ENCODE measurements at places on chromosomes 1 and 21.
A peak's percentile ranks its signal among the peaks of the same experiment; 100 is the strongest.

DNA sequence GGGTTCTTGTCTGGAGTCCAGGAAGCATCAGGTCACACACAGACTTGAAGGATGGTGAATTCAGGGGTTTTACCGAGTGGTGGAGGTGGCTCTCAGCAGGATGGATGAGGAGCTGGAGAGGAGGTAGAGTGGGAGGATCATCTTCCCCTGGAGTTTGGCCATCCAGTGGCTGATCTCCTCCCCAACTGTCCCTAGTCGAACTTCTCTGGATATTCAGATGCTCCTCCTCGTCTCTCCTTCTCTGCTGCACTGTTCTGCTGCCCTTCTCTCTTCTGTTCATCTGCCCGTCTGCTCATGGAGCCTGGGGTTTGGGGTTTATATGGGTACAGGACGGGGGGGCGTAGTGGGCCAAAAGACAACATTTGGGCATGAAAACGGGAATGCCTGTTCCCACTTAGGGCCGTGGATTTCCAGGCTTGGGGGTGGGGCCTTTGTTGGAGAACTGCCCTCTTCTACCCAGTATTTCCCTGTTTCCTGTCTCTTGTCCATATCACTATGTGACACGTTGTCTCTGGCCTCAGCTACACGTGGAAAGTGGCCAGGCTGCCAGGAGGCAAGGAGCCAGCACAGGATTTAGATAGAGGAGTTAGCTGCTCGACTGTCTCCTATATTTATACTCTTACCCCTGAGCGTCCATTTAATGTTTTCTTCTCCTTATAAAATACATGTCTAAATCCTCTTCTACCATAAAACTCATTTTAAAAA is 76.7 kb downstream of the SIPA1L2 start:
- no peak for DNase-seq

DNA sequence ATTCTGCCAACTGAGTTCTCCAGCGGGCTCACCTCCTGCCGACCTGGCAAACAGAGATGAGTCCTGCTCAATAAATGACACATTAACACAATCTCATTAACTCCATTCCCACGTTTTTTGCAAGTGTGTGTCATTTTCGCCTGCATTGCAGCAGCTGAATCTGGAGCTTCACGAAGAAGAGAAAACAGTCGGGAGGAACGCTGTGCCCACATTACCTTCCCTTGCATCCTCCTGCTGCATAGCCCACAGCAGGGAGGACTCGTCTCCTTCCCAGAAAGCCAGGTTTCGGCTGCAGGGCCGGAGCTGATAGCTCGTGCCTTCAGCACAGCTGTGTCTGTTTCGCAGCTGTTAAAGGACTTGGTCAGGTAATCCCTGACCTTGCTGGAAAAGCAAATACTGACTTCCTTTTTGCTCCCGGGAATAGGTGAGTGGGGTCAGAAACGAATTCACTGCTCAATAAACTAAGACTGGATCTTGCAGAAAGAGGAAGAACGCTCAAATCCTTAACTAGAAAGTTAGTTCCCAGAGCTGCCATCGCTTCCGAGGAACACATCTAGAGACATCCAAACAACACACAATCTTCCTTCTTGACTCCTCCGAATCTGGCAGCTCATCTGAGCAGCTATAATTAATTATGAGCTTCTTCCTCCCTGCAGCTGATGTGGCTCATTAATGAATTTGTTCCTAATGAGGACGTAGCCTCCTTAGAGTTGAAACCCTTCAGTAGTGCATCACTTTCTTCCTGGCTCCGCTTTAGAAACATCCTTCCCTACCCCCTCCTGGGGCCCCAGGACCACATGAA is 33.0 kb downstream of the KANK4 start:
- no peak for DNase-seq

- no peak for DNase-seq
Observed at GRCh38 chr1:59113876-59114457, 182.9 kb upstream of the FGGY start.

DNA sequence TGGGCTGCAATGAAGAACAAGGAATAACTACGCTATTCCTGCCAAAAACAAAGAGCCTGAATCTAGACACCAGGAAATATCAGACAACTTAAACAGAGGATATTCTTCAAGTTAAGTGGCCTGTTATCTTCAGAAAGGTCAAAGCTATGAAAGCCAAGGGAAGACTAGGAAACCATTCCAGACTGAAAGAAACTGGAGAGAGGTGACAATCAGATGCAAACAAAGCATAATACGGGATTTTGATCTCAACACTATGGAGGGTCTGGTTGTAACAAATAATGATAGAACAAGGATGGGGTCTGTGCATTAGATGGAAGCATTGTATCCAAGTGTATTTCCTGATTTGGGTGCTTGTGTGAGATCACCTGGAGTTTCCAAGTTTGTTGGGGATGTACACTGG is 2.7 kb downstream of the EPRS1 start:
- no peak for DNase-seq

DNA sequence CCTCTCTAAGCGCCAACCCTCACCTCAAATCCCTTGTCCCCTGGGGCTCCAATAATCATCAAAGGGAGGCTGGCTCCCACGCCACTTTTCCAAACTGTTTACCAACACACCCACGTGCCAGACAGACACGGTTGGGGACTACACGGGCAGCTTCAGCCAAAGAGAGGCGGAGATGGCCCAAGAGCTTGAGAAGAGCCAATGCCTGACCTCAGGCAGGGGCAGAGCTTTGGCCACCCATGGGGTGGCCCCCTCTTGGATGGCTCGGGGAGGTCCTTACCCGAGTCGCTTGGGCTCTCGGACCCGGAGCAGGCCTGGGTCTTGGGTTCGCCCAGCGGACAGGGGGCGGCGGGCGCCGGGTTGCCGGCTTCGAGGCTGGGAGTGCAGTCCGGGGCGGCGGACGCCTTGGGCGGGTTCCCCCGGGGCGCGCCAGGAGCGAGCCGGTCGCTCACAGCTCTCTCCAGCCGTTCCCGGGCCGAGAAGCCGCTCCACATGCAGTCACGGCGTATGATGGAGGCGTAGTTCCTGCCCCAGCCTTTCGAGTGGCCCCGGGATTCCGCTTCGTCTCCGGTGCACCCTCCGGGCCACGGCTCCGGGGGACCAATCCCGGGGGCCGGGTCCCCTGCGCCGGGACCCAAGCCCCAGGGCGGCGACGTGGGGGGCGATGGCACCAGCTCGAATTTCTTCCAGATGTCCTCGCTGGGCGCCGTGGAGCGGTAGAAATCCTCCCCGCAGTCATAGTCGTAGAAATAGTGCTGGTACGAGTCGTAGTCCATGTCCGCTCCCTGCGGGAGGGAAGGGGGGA is 854 bp downstream of the MYCL start:
- peak; percentile 15 for DNase-seq

- peak; percentile 90 for DNase-seq
Observed at GRCh38 chr1:206544562-206545257, 37.4 kb downstream of the RASSF5 start.

Data from activated naive CD8-positive, alpha-beta T cell treated with anti-CD3 and anti-CD28 coated beads, Interleukin-2, amount 50 U/mL, for 24 hours (primary cell).